ENCODE measurements at places on chromosomes 16 and 17.
A peak's percentile ranks its signal among the peaks of the same experiment; 100 is the strongest.

- no peak for DNase-seq
Observed at GRCh38 chr17:61966191-61966590, 38.4 kb upstream of the INTS2 start.

DNA sequence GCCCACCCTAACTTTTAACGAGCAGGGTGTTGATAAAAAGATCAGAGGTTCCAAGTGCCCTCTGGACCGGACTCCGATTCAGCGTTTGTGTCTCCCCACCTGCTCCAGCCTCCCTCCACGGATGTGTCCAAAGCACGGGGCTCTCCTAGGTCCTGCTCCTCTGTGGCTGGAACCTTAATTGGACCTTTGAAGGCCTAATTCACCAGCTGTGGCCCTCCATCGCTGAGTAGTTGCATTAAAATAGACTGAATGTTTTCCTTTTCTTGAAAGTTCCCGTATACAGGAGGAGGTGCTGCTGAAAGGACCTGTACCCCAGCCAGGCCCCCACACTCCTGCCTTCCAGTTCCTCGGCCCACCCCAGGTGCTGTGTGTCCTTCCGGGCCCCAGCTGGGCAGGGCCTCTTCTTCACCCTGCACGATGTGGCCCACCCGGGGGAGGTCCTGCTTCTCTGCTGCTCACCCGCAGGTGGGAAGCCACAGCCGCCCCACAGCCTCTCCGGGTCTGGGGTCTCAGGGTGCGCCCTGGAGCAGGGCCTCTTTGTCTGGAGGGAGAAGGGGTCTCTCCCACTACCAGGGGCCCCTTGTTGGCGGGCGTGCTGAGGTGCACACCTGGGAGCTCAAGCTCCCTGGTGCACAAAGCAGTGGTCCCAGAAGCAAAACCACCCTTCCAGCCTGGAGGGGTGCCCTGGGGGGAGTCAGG lies 1.3 kb upstream of the CACNA1H start:
- no peak for DNase-seq

DNA sequence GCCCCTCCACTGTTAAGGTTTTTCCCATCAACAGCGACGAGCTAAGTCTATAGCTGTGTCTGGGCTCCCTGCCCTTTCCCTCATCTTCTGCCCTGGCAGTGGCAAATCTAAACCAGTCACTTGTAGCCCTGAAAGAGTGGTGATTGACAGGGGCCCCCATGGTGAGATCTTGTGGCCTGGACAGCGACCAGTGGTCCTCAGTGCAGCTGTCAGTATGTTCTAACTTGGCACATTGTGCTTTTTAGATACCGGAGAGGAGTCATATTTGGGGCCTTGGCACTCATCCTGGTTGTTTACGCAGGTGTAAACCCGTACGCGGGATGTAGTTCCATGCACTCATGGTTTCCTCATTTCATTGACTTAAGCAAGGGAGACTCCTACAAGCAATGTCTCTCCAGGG lies 57.5 kb upstream of the ARHGAP44 start:
- DNase-seq = no peak

DNA sequence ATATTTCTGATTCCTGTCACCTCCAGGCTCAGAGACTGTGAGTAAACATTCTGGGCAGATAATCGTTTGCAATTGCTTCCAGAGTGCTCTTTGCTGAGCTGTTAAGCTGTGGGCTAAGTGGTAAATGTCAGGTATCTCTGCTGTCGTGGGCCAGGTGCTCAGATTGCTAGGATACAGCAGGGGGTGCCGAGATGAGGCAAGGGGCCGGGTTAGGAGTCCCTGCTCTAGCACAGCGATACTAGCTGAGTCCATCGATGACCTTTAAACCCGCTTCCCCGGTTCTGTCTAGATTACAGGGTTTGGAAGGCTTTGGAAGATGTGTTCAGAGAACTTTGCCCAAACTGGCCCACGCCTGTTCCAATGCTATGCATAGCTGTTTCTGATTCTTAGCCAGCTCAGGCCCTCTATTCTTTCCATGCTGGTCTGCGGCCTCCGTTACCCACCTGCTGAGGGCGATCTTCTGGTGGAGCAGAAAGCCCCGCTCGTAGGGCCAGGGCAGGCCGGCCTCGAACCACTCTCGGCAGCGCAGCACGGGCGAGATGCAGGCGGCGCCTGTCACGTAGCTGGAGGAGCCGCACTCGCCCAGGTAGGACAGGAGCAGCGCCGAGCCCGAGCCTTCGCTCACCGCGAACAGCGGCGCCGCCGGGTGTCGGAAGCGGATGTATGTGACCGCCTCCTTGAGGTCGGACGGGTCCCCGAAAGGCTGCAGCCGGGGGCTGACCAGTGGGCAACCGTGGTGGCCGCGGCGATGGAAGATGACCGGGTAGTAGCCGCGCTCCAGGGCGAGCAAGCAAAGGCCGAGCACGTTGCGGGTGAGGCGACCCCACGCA lies 979 bp downstream of the ABHD15 start:
- DNase-seq = peak; percentile 47

- peak; percentile 34 for DNase-seq
Observed at GRCh38 chr16:88790312-88791211, 5.5 kb upstream of the PIEZO1 start.

DNA sequence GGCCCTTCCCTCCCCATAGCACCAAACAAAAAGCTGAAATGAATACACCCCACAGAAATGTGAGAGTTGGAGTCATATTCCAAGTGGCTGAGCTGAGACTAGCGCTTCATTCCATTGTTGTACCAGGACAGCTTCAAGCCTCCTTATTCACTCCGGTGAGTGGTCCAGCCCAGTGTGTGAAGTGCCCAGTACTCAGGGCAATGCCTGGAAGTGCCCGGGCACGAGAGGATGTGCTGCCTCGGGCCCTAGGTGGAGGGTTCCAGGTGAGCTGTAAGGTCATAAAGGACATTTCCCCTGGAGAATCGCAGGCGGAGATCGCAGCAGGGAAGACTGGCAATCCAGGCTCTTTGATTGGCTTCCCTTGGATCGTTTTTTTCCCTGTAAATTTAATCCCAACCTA lies 5.4 kb upstream of the CYLD start:
- no peak for DNase-seq

DNA sequence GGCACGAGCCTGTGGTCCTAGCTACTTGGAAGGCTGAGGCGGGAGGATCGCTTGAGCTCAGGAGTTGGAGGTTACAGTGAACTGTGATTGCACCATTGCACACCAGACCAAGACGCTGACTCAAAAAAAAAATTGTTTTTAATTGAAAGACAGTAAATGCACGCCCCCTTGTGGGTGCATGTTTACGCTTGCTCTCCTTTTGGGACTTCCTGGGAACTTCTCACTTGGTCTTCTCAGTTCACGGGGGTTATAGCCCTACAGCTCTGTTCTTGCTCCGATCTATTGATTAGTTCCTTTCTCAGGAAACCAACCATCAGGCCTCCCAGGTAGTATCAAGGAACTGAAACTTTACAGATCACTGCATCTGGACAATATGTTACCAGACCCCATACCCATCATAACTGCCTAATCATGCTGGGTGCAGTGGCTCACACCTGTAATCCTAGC lies 14.2 kb upstream of the RIPOR1 start:
- peak; percentile 66 for DNase-seq

DNA sequence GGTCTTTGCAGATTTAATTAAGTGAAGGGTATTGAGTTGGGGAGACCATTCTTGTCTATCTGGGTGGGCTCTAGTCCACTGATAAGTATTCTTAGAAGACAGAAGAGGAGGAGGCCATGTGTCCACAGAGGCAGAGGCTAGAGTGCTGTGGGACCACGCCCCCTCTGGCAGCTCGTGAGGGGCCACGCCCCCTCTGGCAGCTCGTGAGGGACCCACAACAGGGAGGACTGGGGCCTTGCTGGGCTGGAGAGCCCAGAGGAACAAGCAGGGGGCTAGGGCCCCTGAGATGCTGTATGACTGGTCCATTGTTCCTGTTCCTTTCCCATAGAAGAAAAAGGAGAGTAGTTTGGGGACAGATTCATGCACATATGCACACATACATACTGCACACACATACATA lies 106.8 kb downstream of the METRNL start:
- DNase-seq = peak; percentile 4

DNA sequence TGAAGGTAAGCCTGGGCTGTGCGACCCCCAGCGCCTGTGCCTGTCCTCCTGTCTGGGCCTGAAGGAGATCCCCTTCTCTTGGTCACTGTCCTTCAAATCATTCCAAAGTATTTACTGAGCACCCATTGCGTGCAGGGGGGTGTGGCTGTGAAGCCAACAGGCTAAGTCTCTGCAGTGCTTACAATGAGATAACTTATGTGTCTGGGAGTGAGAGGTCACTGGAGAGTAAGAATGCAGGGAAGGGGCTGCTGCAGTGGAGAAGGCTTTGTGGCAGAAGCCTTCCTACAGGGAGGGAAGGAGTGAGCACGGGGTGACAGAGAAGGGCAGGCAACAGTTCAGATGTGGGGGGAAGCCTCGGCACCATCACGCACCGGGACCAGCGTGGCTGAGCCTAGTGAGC lies 11.2 kb upstream of the SMIM5 start:
- DNase-seq = no peak

- DNase-seq = no peak
Observed at GRCh38 chr17:40313668-40314583, 4.9 kb downstream of the RARA start.

GRCh38 chr16:11291091-11291703 lies 10.1 kb upstream of the PRM1 start:
- DNase-seq = no peak

GRCh38 chr16:86495357-86495701 lies 15.0 kb upstream of the FOXF1 start:
- DNase-seq = no peak

- no peak for DNase-seq
Observed at GRCh38 chr17:83050651-83051395, 28.6 kb upstream of the METRNL start.

DNA sequence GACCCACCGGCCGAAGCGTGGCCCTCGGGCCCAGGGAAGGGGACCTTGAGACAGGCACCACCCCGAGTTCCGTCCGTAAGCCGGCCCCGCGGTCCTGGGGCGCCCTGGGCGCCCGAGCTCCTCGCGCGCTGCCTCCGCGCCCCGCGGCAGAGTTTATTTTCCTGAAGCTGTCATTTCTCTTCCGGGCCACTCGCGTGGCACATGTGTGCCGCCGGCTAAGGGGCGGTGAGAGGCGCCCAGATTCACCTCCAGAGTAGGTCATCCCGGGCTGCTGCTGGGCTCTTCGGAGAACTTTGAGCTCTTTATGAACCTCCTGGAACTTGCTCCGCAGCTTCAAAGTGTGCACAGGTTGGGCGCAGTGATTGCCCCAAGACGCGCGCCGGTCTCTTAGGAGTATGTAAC lies 489 bp downstream of the ZC3H18 start:
- DNase-seq = no peak

DNA sequence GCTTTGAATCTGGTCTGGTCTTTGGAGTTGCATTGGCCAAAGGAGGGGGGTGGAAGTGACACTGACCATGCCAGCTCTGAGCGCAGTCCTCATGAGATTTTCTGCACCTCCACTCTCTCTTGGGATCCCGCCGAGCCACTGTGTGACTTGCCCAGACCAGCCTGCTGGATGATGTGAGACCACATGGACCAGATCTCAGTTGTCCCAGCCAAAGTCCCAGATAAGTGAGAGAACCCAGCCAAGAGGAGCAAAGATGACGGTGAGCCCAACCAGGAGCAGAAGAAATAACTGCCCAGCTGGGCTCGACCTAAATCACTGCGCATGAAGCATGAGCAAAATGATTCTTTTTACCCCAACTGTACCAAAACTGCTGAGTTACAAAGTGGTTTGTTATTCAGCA lies 96.5 kb upstream of the ERCC4 start:
- no peak for DNase-seq

GRCh38 chr17:76997981-76998531 lies 129.9 kb downstream of the MGAT5B start:
- no peak for DNase-seq

Measured in nephron progenitor cell (in vitro differentiated cells).